A549 treated with DMSO at 1 μM for 4 hours (cell line): ENCODE measurements at places on chromosomes 1 and 21. TPM values are rescaled to one million over a fixed set of nuclear protein-coding genes. Genes with fewer than 3 reads are reported as not detected.

C1orf159 gene
- total RNA-seq: 11.5 to 16.4 TPM (median 12.5 TPM) in 5 replicates

DNM3 gene
- 0.43 to 1.1 TPM (median 0.70 TPM) in 5 replicates for total RNA-seq

KRTAP21-2 gene
- total RNA-seq: not detected in 5 replicates

MAP3K21 gene
- 11.7 to 14.2 TPM (median 13.6 TPM) in 5 replicates for total RNA-seq

INAVA gene
- 40.0 to 45.9 TPM (median 41.7 TPM) in 5 replicates for total RNA-seq

AMY1A gene
- total RNA-seq: not detected in 5 replicates

SEMA6C gene
- 0.72 to 2.0 TPM (median 1.4 TPM) in 5 replicates for total RNA-seq

DCLRE1B gene
- 8.7 to 11.2 TPM (median 11.0 TPM) in 5 replicates for total RNA-seq

HUNK gene
- 1.3 to 2.0 TPM (median 1.4 TPM) in 5 replicates for total RNA-seq

ZNF683 gene
- total RNA-seq: not detected in 5 replicates

FAM110D gene
- total RNA-seq: 0.03 to 0.07 TPM (median 0.04 TPM) in 3 of 5 replicates, not detected in the others

ERICH3 gene
- total RNA-seq: not detected in 5 replicates

HENMT1 gene
- 4.3 to 4.7 TPM (median 4.4 TPM) in 5 replicates for total RNA-seq

PIGV gene
- 4.4 to 7.8 TPM (median 6.9 TPM) in 5 replicates for total RNA-seq

CCDC30 gene
- total RNA-seq: 0.46 to 1.0 TPM (median 0.77 TPM) in 5 replicates

NPR1 gene
- 0.95 to 1.3 TPM (median 1.1 TPM) in 5 replicates for total RNA-seq

OR2L3 gene
- total RNA-seq: not detected in 5 replicates

KAZN gene
- 3.6 to 4.5 TPM (median 4.0 TPM) in 5 replicates for total RNA-seq

MFSD2A gene
- total RNA-seq: 4.0 to 5.9 TPM (median 4.6 TPM) in 5 replicates
